ENCODE measurements at places on chromosomes 1 and 21. TPM values are rescaled to one million over a fixed set of nuclear protein-coding genes. Genes with fewer than 3 reads are reported as not detected.

DNA sequence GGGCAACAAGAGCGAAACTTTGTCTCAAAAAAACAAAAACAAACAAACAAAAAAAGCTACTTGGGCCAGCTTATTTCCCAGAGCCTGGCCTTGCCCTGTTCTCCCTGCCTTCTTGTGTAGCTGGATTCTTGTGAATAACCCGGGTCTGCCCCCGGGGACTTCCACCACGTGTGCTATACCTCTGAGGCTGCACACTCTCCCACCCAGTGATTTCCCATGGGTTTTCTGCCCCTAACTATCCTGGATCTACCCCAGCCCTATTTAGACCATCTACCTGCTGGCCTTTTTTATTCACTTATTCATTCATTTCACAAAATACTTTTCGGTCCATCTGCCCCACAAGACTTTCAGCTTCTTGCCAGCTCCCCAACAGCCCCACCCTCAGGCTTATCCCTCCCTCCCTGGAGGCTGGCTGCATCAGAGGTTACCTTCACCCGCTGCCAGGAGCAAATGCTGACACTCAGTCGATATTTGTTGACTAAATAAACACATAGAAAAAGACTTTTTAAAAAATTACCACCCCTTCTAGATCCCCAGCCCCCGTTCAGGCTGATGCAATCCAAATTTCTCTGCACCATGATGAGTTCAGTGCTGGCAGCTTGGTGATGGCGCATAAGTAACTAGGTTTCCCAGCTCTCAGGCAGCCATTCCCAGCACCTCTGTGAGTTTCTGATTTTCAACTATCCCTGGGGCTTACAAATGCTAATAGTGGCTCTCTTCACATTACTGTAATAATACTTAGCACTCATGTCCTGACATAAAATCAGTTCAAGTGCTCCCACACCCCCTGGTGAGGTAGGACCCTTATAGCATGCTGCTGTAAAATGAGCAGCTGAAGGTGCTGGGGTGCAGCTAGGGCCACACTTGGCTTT is 30.7 kb upstream of the TARBP1 start:
- no peak for DNase-seq

- no peak for DNase-seq
These were observed 351.5 kb downstream of the PLPP3 start for GRCh38 chr1:56227886-56228285.

DNA sequence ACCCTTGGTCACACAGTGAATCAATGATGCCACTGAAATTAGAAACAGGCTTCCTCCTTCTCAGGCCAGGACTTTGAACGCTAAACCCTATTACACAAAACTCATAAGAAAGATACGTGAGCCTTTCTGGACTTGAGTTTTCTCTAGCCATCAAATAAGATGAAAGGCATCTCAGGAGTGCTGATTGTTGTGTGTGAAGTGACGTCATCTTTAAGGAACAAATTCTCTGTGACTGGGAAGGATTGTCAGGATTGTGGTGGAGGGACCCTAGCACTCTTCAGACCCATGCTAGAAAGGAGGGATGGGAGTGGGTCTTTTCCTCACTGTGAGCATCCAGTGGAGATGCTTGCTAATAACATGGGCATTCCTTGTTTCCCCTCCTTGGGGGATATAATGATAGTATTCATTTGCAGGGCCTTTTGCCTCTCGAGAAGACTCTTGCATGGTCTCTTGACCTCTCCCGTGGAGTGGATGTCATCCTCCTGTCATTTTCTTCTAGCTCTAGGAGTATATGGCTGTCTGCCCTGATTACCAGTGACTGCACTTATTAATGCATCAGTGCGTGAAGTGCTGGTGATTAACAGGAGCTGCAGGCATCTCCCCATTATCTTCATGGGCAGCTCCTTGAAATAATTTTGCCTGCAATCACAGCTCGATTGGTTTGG is 39.9 kb downstream of the SPATA46 start:
- DNase-seq: no peak

Gene EFNA3
- total RNA-seq: 1.7 TPM

Measured in Calu3 (cell line).